ENCODE measurements at places on chromosomes 2 and 18. TPM values are rescaled to one million over a fixed set of nuclear protein-coding genes. Genes with fewer than 3 reads are reported as not detected.

The SERPINB3 gene
- not detected for total RNA-seq

The LRRC30 gene
- total RNA-seq = not detected

The EML6 gene
- 1.1 TPM for total RNA-seq

The GDF7 gene
- 10.9 TPM for total RNA-seq

The C2orf15 gene
- total RNA-seq = not detected

The CDH19 gene
- 2.0 TPM for total RNA-seq

The IL1F10 gene
- not detected for total RNA-seq

The BZW1 gene
- total RNA-seq = 191 TPM

The XRCC5 gene
- total RNA-seq = 236 TPM

The MYOM1 gene
- total RNA-seq = 1.5 TPM

Measured in chondrocyte (in vitro differentiated cells).